Dorsolateral prefrontal cortex (tissue), 122 donors: ENCODE measurements at places on chromosomes 4 and X.

DNA sequence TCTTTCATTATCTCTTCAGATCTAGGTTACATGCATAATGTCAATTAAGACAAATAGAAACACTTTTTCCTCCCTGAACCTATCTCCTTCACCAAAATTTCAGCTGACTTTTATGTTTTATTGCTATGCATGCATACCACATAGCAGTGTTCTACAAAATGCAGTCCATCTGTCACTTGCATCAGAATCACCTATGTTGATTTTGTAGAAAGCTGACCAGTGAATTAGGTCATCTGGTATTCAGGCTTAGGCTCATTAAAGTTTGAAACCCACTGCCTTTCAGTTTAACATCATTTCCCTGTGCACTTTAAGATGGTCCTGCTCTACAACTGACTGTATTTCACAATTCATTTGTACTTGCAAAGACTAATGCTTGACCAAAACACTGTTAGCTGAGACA, 277.9 kb downstream of the CFAP299 start:
- DNase-seq = no peak

DNA sequence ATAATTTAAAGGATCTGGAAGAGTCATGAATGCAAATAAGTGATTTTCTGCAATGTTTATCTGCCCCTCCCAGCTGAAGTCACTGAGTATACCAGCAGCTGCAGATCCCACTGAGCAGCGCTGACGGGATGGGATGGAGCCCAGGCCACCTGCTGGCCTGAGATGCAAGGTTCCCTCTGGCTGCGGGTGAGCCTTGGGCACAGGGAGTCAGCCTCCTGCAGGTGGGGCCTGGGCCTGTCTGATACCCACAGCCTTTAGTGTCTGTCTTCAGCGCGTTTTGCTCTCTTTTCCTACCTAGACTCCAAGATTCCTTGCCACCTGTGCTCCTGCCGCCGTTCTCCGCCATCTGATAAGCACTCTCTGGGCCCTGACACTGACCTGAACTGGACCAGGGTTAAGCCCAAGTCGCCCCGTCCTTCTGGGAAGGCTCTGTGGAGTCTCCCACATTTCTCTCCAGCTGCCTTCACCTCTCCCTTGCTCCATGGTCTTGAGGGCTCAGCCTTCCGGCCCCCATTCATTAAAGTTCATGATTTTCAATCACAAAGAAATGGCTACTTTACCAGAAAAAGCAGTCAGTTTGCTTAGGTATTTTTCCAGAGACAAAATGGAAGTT, 223.1 kb upstream of the FAT1 start:
- DNase-seq = no peak

DNA sequence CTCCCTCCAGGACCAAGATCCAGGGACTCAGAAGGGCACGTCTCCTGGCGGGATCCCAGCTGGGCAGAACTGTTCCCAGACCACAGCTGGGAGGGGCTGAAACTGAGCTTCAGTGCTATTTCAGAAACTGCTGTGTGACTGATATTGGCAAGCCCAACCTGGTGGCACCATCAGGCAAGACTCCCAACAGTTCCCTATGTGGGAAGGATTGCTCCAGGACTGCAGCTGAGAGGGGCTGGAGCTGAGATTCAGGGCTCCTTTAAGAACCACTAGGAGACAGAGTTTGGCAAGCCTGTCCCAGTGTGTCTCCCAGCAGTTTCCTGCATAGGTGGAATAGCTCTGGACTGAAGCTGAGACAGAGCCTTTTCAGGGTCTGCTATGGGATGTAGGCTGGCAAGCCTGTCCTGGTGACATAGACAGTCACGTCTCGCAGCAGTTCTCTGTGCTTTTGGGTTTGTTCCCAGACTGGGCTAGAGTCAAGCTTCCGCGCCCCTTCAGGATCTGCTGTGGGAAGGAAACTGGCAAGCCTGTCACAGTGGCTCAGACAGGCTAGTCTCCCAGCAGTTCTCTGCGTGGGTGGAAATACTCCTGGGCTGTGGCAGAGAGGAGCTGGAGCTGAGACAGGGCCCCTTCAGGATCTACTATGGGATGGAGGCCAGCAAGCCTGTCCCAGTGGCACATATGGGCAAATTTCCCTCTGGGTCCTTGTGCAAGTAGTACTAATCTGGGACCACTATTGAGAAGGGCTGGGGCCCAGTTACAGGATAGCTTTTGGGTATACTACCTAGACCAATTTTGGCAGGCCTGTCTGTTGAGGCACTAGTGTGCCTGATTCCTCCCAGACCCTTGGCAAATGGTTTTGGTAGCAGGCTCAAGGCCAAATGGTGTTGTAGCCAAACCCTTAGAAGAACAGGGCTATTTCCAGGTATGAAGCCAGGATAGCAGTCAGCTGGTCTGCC, 20.2 kb upstream of the MED14 start:
- no peak for DNase-seq

GRCh38 chr4:54169176-54169575, 59.9 kb upstream of the PDGFRA start:
- DNase-seq = no peak

GRCh38 chr4:111066447-111066846, 443.6 kb upstream of the PITX2 start:
- DNase-seq = no peak

GRCh38 chr4:145168581-145169187, 11.7 kb downstream of the OTUD4 start:
- no peak for DNase-seq
